ENCODE measurements at places on chromosomes 11 and 22. TPM values are rescaled to one million over a fixed set of nuclear protein-coding genes. Genes with fewer than 3 reads are reported as not detected.

Gene GALR3
- polyA plus RNA-seq, result not detected

Gene OR6T1
- polyA plus RNA-seq, result 0.09 TPM

Gene KLHL35
- 0.68 TPM for polyA plus RNA-seq

- DNase-seq, result no peak
These were observed 38.0 kb upstream of the PDE2A start for GRCh38 chr11:72712168-72712751.
